ENCODE measurements at places on chromosomes 6 and 20. TPM values are rescaled to one million over a fixed set of nuclear protein-coding genes. Genes with fewer than 3 reads are reported as not detected.

Gene CD109
- 27.4 TPM for total RNA-seq

Gene DDX43
- 0.26 TPM for total RNA-seq

Gene TRIM31
- not detected for total RNA-seq

Gene TPX2
- total RNA-seq = 1.8 TPM

Gene RRAGD
- total RNA-seq = 3.4 TPM

Gene FHL5
- total RNA-seq = not detected

Gene SAPCD1
- total RNA-seq = 1.3 TPM

Gene IRAK1BP1
- total RNA-seq = 3.2 TPM

Gene BHLHE23
- not detected for total RNA-seq

Gene IRF4
- not detected for total RNA-seq

Gene TSPYL4
- total RNA-seq = 2.1 TPM

Gene MPC1
- total RNA-seq = 40.5 TPM

Gene PSORS1C2
- total RNA-seq = not detected

Gene PEX3
- 18.7 TPM for total RNA-seq

Gene TGM3
- 11.8 TPM for total RNA-seq

Gene CD83
- total RNA-seq = 0.53 TPM

Gene GSTA3
- total RNA-seq = not detected

Gene RPL10A
- 1,892 TPM for total RNA-seq

Gene OPRL1
- total RNA-seq = under 0.01 TPM

Gene MAPK13
- 95.6 TPM for total RNA-seq

Gene NKX2-2
- total RNA-seq = not detected

Gene IL17A
- not detected for total RNA-seq

Gene TULP1
- total RNA-seq = not detected

Gene BTNL2
- total RNA-seq = 0.26 TPM

Gene RSPO4
- total RNA-seq = not detected

Gene MUC22
- total RNA-seq = under 0.01 TPM

Gene RAET1G
- total RNA-seq = 45.0 TPM

Gene ECHDC1
- 30.3 TPM for total RNA-seq

Gene SEMG1
- not detected for total RNA-seq

Gene EMILIN3
- total RNA-seq = not detected

Gene KIFC1
- total RNA-seq = 0.26 TPM

Gene LY86
- total RNA-seq = not detected

Gene MCCD1
- not detected for total RNA-seq

Gene PGC
- total RNA-seq = not detected

Gene SAMD5
- total RNA-seq = 3.1 TPM

Gene TSPO2
- total RNA-seq = not detected

Gene ULBP1
- total RNA-seq = 4.1 TPM

Gene FERMT1
- total RNA-seq = 26.6 TPM

Gene TP53TG5
- total RNA-seq = not detected

Gene FOXA2
- total RNA-seq = 6.8 TPM

Gene RGS17
- total RNA-seq = 4.7 TPM

Gene SLC22A16
- total RNA-seq = not detected

Gene SLC17A1
- not detected for total RNA-seq

Gene SPATA25
- total RNA-seq = 0.90 TPM

Gene SLC25A27
- total RNA-seq = 5.3 TPM

Gene SPATS1
- total RNA-seq = not detected

Gene NRSN1
- not detected for total RNA-seq

Gene PARD6B
- 8.2 TPM for total RNA-seq

Gene TNNC2
- total RNA-seq = not detected

Gene NEURL2
- total RNA-seq = 2.6 TPM

Gene TOMM34
- 17.6 TPM for total RNA-seq

Gene TRIM15
- total RNA-seq = not detected

Gene ANKRD66
- total RNA-seq = not detected

Gene ZC2HC1B
- total RNA-seq = not detected

Gene SIRPA
- total RNA-seq = 6.8 TPM

Data from bronchial epithelial cell (primary cell).